ACHN (cell line): ENCODE measurements at places on chromosomes 6 and 20.
A peak's percentile ranks its signal among the peaks of the same experiment; 100 is the strongest.

- DNase-seq, result no peak
These were observed 1.7 kb upstream of the EIF6 start for GRCh38 chr20:35286077-35286898.

DNA sequence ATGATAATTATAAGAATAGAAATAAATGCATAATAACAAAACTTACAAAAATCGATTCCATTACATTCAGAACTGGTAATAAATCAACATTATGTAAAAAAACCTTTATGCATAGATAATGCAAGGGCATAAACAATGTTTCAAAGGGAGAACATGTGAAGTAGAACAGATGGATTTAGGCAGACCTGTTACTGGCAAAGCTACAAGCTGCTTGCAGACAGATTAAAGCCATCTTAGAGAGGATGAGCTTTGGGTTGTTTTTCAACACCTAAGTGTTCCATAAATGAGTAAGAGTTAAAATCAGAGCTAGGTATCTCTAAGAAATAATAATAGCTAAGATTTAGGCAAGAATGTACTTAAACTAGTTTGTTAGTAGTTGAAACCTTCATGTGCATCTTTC is 37.2 kb downstream of the SNAP25 start:
- DNase-seq, result no peak

GRCh38 chr6:80622641-80623040 is 516.2 kb downstream of the BCKDHB start:
- DNase-seq, result no peak

- no peak for DNase-seq
These were observed 184.3 kb upstream of the SNX9 start for GRCh38 chr6:157638779-157639178.

GRCh38 chr20:50194831-50195523 is 4.3 kb downstream of the CEBPB start:
- no peak for DNase-seq

- DNase-seq, result no peak
These were observed 29.5 kb upstream of the TCFL5 start for GRCh38 chr20:62891111-62891510.

- DNase-seq, result no peak
These were observed 59.3 kb downstream of the EPB41L2 start for GRCh38 chr6:131003488-131004386.

GRCh38 chr6:45709781-45710220 is 305.9 kb downstream of the CLIC5 start:
- DNase-seq, result no peak

DNA sequence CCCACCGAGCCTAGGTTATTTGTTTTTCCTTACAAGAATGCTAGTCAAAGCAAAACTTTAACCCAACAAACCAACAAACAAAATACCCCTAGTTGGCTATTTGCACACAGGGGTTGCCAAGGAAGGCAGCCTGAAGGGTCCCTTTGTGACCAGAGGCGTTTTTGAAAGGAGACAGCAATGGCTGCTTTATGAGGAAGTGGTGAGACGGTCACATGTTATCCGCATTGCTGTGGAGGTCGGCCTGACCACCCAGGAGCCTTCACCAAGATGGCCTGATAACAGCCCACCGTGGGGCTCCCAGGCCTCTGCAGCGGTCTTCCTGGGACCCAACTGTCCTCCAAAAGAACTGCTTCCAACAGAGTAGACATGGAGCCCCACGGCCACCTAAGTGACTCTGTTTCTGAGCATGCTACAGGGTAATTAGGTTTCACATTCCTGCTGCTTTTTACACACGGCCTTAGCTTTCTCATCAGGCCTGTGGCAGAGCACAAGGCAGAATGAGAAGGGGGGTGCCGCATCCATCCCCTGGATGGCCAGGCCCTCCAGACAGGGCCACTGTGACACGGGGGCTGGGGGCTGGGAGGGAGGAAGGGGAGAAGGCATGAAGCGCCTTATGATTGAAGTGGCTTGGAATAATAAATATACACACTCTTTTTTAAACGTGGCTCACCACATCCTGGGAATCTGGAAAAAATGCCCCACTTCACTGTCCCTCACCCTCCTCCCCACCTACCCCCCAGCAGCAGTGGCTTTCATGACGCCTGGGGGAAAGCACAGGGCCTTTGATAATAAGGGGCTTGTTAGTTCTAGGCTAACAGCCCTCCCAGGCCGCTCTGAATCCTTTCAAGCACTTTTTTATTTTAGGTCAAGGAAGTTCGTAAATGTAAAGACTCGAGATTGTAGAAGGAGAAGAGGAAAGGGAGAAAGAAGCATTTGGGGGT is 86.0 kb downstream of the CLIC5 start:
- no peak for DNase-seq

DNA sequence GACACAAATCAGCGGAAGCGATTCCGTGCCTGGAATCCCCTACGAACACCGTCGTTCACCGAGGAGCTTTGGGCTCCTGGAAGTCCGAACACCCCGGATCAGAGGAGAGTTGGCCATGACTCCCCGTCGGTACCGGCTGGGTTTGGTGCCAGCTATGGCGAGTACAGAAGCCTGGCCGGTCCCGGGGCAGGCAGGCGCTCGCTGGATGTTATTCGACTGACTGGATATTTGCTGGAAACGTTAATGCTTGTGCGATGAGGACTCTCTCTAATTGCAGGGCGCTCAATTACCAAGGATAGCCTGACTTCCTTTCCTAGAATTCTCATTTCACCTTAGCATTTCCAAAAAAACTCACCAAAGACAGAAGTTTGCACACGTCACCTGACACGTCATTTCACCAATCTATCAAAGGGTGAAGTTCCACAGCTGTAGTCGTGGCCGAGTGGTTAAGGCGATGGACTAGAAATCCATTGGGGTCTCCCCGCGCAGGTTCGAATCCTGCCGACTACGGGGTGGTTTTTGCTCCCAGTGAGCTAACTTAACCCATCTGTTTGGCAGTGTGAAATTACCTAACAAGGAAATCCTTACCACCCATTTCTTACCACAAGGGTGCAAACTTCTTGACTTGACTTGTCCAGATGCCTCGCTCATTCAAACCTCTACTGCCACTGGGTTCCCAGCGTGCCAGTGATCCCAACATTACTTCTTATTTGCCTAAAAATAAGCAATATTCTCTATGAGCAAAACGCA is 22.7 kb upstream of the ZNF184 start:
- peak; percentile 42 for DNase-seq

- no peak for DNase-seq
These were observed 21.3 kb upstream of the TBX18 start for GRCh38 chr6:84785671-84786070.

- no peak for DNase-seq
These were observed 10.3 kb downstream of the PDE10A start for GRCh38 chr6:165652766-165653165.

DNA sequence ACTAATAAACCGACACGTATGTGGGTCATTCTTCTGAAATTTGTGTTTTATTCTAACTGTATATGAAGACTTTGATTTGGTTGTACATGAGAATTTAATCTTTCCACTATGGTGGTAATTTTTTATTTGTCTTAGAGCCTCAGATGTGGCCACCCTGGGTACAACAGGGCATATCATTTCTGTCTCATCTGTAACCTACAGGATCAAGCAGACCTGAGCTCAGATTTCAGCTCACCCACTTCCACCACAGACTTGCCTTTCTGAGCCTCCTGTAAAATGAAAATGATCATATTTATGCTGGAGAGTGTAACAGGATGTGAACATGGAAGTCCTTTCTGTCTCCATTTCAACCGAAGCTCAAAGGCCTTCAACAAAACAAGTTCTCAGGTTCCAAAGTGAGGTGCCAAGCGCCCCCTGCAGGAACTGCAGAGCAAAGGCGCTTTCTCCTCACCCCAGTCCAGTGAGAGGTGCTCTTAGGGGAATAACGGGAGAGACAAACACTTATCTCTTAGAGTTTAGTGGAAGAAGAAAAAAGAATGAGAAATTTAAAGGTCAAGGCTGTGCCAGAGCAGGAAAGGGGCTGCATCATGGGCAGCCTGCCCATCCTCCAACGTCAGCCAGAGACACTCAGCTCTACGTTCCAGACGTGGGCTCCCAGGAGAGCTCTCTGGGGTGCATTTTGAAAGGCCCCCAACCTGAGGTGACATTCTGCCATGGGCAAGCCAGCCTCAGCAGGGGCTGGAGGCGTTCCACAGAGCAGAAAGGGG is 23.0 kb upstream of the CD24 start:
- DNase-seq, result peak; percentile 60

GRCh38 chr20:60212695-60213094 is 254.5 kb downstream of the CDH26 start:
- DNase-seq, result no peak

DNA sequence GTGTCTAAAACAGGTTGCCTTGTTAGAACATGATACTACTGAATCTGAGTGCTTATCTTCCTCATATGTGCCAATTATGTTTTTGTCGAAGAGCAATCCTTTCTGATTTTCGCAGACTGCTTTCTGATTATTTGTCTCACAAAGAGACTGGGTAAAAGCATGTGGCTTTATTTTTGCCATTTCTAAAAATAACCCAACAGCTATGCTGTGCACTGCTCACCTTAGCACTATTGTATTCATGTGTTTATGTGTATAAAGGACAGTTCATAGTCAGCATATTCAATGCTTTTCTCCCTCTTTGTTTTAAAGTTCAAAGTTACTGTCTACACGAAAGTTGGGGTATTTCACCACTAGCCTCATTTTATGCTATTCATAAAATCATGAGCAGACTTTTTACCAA is 127.0 kb downstream of the SGK1 start:
- DNase-seq, result no peak

DNA sequence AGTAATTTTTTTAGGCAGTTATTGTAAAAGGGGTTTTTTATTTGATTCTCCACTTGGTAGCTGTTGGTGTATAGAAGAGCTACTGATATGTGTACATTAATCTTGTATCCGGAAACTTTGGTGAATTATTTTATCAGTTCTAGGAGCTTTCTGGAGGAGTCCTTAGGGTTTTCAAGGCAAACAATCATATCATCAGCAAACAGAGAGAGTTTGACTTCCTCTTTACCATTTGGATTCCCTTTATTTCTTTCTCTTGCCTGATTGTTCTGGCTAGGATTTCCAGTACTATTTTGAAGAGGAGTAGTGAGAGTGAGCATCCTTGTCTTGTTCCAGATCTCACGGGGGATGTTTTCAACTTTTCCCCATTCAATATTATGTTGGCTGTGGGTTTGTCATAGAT is 28.0 kb upstream of the TNFAIP3 start:
- no peak for DNase-seq

GRCh38 chr6:96704713-96705112 is 132.6 kb downstream of the GPR63 start:
- DNase-seq, result no peak

- no peak for DNase-seq
These were observed 17.4 kb downstream of the ZKSCAN8 start for GRCh38 chr6:28159029-28159607.

- peak; percentile 92 for DNase-seq
These were observed 26.2 kb upstream of the GATA5 start for GRCh38 chr20:62501801-62502495.

- peak; percentile 61 for DNase-seq
These were observed 438.4 kb upstream of the SPTLC3 start for GRCh38 chr20:12570371-12570770.

DNA sequence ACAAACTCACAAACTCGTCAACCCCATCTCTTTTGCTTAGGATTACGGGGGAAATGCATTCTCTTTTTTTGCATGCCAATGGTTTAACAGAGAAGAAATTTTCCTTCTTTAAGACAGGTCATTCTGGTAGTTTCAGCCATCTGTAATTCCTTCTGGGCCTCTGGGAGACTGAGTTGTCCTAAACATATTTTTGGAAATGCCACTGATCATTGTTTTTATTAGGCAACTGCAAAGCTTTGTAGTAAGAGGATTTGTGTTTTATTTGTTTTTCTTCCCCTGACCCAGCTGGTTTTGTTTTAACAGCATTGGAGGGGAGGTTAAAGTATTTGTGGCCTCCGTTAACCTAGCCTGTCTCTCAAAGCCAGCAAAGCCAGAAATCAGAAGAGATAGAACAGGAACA is 73.1 kb upstream of the ISM1 start:
- DNase-seq, result no peak

DNA sequence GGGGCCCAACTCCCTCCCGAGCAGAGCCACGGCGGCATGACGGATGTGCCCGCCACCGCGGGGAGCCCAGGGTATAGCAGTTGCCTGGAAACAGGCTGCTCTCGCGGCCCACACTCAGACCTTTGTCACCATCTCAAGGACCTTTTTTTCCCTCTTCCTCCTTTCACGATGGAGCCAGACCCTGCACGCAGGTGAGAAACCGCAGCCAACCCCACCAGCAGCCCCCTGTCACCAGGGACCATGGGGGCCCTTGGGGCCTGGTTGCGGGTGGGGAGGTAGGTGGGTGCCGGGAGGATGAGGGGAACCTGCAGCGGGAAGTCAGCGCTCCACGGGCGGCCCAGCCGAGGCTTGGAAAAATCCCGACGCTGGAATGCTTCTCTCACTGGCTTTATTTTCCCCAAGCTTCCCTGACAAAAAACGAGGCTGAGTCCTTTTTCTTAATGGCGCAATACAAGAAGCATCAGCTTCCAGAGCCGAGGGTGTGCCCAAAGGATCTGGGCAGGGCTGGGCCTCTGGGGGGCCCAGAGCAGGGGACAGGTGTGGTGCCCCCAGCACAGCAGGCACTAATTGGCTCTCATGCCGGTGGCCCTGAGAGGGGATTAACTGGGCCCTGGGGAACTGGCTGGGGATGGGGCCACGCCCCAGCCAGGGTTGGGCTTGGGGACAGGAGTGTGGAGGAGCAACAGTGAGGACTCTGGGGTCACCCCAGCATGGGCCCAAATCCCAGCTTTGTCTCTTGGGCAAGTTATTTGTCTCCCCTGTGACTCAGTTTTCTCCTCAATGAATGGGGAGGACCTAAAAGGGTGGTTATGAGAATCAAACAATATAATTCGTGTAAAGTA is 23.9 kb downstream of the NOL4L start:
- DNase-seq, result no peak

- no peak for DNase-seq
These were observed 60.2 kb downstream of the UBE2V1 start for GRCh38 chr20:50052550-50053361.

DNA sequence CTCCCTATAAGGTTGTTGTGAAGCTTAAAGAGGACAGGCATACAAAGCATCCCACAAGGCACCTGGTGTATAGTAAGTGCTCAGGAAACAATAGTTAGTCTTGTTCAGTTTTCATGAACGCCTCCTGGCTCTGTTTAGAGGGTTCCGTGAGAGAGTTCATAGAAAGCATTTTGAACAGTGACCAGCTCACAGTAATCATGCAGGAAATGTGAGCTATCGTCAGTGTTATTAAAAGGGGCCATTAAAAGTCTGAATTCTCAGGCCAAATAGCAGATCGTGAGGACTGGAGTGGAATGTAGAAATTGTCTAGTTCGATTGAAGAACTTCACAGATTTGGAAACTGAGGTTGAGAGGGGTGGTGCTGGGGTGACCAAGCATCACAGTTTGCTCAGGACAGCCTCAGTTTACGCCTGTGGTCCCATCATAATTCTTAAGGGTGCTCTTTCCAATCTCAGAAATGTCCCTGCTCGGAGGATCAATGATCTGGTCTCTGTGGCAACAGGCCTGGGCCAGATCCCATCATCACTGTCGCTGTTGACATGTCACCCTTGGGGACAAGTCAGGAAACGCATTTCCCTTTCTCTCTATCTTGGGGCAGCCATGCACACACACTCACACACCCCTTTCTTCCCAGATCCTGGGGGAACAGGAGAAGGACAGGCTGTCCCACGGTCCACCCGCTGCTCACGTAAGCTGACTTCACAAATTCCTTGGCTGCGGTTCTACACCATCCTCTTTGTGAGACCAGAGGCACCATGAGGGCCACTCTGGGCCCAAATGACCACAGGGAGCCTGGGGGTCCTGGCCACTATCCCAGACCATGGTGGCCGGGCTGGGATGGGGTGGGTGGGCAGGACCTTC is 7.2 kb downstream of the TGM2 start:
- DNase-seq, result no peak
